Stimulated activated CD8-positive, alpha-beta memory T cell treated with anti-CD3 and anti-CD28 coated beads, Interleukin-7, amount 100 ng/mL, for 1 hour (primary cell): ENCODE measurements at places on chromosomes 16 and 17.

GRCh38 chr16:8929086-8929748 lies 34.5 kb downstream of the USP7 start:
- DNase-seq: no peak

DNA sequence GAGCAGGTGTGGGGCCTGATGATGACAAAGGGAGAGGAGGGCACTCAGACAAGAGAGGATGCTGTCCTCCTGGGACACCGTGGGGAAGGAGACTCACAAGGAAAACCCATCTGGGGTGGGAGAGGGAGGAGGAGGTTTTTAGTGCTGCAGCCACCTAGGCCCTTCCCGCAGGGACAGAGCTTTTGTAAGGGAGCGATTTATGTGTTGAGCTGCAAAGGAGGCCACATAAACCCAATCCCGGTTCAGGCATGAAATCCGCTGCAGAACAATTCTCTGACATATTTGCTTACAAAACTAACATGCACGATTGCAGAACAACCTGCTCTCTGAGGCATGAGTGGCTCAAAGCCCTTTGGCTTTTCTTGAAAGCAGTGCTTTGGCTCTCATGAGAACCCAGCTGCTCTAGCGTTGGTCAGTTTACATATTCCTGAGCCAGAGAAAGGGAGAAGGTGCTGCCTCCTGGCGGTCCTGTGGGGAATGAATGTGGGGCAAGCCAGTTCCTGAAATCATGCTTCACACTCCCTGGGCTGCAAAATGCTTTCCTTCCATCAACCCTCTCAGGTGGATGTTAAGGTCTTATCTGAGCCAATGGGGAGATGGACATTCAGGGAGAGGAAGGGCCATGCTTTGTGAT lies 122.4 kb upstream of the NLRP1 start:
- peak; percentile 23 for DNase-seq

DNA sequence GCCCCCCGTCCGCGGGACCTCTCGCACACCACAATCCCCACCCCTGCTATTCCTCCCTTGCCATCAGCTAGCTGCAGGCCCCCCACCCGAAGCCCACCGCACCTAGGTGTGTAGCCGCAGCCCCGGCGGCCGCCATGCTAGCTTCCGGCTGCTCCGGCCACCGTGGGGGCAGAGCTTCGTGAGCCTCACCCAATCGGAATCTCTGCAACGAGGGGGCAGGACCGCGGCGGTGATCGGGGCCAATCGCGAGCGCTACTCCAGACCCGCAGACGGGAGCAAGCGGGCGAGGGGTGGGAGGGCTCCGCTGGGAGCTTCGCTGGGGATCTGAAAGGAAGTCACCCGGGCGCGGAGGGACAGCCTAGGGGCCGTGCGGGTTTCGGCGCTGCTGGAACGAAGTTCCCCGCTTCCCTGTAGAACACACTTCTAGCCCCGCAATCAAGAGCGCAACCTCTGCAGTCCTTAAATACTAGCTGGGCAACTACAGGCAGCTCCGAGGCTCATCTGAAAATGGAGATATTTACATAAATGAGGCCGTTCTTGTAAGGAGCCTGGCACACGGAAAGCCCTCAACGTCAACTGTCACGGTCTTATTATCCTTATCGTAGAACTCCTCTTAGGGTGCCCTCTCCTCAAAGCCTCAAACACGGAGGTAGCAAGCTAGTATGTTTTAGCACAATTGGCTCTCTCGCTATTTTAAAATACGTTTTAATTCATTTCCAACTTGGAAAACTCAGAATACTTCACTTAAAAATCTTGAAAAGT lies at the start of gene PIGS:
TSS of gene PIGS (minus strand) at position 164 of the 762 bp plus-strand sequence. CDS start at position 136, 28 bp downstream.
- peak; percentile 81 for DNase-seq

DNA sequence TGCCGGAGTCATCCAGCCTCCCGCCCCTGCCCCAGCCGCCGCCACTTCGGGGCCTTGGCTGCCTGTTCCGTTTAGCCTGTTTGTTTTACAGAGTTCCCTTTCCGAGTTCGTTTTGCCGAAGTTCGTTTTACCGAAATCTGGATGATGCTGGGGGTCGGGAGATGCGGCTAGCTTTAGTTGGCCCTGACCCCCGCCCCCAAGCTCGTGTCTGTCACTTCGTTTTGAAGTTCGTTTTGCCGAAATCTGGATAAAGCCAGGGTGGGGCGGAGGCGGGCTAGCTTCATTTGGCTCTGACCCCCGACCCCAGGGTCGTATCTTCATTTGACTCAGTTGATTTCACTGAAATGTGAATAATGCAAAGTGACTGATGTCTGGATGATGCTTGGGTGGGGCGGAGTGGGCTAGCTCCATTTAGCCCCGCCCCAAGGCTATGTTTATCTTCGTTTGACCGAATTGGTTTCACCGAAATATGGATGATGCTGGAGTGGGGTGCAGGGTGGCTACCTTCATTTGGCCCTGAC lies 591 bp downstream of the PSMD7 start:
- peak; percentile 1 for DNase-seq

DNA sequence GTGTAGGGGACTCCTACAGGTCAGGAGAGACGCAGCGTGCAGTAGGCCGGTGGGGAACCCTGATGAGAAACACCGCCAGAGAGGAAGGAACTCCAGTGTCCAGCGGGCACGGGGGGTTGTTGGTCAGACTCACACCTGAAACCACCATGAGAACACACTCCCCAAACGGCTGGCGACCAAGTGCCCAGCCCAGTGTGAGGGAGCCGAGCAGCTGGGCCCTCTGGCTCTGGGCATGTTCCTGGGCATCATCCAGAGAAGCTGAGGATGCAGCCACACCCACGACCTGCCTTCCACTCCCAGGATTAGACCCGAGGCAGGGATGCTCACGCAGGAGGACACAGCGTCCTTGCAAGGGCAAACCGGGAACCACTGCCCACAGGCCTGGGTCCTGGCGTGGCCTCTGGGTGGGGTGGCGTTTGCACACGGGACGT lies 108.3 kb upstream of the ZNF750 start:
- no peak for DNase-seq
